HCT116 (cell line): ENCODE measurements at places on chromosomes 16 and 17.

DNA sequence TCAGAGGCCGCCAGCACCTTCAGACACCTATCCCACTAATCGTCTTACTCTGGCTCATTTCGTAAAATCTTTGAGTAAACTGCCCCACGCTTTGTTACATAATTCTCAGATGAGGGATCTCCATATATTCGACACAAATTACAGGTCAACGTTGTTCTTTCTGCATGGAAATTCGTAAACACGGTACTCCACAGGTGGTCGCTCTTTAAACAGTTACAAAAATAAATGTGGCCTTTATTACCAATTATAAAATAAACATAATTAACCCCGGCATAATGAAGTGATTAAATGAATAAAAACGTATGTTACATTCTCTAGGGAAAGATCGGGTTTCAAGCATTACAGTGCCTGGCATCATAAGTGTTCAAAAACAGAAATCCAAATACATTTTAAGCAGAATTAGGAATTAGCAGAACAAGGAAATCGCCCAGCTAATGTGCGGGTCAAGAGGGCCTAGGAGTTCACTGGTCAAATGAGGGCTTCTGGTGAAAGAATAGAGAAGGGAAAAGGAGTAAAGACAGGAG lies 943 bp upstream of the PIP4K2B start:
- no peak for DNase-seq

DNA sequence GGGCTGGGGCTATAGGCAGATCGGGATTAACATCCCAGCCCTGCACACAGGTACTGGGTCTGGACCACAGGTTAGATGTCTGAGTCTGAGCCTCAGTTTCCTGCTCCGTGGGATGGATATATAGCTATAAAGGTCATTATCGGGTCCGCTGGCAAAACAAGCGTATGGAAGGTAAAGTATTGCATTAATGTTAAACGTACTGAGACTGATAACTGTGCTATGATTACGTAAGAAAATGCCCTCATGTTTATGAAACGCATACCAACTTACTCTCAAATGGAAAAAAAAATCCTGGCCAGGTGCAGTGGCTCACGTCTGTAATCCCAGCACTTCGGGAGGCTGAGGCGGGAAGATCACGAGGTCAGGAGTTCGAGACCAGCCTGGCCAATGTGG lies 135.2 kb downstream of the CCDC182 start:
- no peak for DNase-seq

DNA sequence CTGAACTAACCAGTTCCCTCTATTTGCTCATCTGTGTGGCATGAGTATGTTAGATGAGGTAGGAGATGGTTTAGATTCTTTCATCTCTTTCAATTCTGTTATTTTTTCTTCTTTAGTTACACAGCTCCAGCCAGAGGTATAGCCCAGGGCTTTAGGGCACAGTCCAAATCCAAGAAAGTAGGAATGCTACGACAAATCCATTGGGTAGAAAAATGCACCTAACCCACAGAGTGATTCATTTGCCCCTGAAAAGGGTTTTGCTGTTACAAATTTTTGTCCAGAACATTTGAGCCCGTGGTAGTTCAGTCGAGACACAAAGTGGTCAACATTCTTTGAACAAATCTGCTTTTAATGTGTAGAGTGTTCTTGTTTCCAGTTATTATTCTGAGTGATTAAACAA lies 250.7 kb downstream of the HS3ST3A1 start:
- DNase-seq: no peak

- no peak for DNase-seq
Observed at GRCh38 chr16:66691234-66691633, 5.3 kb downstream of the CMTM4 start.

DNA sequence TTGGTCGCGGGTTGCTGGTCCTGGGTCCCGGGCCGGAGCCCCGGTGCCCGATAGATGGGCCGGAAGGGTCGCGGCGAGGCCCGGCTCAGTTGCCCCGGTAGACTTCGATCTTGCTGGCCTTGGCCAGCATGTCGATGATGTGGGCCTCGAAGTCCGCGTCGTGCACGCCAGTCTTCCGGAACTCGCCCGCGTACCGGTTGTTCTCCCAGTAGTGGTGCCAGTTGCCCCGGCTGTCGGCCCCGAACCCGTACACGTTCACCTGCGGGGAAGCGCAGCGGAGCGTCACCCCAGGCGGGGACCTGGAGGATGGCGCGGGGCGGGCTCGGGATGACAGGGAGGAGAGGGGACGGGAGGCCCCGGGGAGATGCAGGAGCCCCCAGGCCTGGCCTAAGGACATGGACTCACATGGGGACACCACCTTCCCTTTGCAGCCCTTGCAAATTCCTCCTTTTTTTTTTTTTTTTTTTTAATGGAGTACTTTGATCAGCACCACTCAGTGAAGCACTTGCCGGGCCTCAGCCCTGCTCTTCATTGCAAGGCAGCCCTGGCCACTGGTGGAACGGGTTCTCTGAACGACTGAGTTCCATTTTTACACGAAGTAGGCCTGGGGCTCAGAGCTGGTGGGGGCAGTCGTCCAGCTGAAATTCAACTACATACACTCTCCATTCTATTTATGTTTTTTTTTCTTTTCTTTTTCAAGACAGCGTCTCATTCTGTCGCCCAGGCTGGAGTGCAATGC lies 35.1 kb downstream of the DDX19A start:
- DNase-seq: no peak

- no peak for DNase-seq
Observed at GRCh38 chr17:8021565-8022359, 17.1 kb upstream of the ALOX15B start.

DNA sequence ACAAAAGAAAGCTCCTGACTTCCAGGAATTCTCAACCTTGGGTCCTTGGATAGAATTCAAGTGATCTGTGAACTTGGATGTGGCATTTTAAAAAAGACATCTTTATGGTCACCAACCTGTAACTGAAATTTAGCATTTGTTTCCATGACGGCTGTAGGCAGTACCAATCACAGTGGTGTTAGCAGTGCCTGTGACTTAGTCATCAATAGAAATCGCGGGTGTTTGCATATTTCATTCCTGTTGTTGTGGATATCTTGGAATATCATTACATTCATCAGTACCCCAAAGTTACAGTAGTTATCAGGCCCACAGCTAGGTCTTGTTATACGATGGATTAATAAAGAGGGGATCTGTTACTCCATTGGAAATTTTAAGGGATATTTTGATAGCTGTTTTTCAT lies 81.6 kb downstream of the CMIP start:
- no peak for DNase-seq

DNA sequence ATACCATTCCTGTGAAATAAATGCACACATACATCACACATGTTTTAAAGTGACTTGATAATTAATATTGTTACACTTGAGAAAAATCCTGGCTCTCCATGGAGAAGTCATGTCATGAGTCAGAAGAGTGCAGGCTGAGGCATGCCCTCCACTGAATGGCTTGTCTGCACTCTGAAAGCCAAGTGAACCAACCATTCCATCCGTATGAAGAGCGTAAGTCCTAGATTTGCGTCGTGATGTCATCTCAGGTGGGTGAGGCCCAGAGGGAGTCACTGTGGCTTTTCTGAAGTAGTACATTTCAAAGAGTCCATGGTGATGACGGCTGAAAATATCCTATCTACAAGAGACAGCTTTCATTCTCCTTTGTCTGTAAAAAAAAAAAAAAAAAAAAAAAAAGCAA lies 83.5 kb upstream of the IRX5 start:
- no peak for DNase-seq

DNA sequence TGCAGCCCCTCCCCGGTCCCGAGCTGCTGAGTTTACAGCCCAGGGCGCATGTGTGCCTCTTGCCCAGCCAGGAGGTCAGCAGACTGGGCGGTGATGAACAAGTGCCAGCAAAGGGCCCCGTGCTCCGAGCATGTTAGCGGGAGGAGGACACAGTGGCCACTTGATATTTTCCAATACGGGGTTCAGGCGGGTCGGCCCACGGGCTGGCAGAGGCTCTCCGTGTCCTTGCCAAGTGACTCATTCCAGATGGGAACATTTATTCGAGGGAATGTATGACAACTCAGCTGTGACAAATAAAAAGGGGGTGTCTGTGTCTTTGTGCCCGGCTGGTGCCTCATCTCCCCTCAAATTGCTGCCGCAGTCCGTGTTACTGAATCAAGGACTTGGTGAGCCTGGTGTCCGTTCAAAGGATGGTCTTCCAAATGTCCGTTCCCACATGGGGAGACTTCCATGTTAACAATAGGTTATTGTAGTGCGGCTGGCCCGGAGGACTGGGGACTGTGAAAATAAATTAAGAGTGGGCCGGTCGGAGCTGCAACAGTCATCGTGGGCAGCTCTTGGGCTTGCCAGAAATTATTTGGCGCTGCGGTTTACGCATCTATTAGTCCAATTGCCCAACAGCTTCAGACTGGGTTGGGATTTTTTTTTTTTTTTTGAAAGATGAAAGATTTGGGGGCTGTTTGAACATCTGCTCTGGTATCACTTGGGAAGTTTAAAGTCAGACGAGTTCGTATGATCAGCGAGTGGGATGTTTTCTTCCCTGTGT lies 174.0 kb upstream of the CIBAR2 start:
- DNase-seq: no peak

GRCh38 chr16:54437401-54437800 lies 150.8 kb upstream of the IRX3 start:
- DNase-seq: no peak
